ENCODE measurements at places on chromosomes 7 and 10.
A peak's percentile ranks its signal among the peaks of the same experiment; 100 is the strongest.

GRCh38 chr7:119090851-119091250 lies 866.3 kb downstream of the ANKRD7 start:
- DNase-seq: no peak

DNA sequence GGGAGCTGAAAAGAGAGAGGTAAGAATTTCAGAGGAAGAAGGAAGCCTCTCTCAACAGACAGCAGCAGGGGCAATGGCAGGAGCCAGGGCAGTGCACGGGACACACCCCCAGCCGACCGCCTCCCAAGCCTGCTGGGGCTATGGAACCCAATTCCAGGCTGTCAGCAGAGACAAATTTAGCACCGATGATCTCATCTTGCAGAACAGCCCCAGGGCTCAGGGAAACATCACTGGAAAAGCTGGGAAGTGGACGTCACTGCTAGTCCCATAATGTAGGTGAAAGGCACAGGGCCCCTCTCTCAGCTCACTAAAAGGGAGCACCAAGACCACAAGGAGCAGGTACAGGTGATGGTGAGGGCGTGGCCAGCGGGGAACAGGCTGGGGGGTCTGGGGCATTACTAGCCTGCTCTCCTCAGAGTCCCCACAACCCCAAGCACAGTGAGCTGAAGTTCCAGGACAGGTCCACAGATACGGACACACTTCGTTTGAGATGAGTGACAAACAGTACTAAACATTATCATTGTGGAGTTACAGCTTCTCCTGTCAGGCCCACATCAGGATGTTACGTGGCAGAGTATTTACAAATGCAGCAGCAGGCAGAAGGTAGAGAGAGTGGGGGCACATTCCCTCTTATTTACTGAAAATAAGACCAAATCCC lies 103.7 kb downstream of the PLXNA4 start:
- DNase-seq: peak; percentile 77

DNA sequence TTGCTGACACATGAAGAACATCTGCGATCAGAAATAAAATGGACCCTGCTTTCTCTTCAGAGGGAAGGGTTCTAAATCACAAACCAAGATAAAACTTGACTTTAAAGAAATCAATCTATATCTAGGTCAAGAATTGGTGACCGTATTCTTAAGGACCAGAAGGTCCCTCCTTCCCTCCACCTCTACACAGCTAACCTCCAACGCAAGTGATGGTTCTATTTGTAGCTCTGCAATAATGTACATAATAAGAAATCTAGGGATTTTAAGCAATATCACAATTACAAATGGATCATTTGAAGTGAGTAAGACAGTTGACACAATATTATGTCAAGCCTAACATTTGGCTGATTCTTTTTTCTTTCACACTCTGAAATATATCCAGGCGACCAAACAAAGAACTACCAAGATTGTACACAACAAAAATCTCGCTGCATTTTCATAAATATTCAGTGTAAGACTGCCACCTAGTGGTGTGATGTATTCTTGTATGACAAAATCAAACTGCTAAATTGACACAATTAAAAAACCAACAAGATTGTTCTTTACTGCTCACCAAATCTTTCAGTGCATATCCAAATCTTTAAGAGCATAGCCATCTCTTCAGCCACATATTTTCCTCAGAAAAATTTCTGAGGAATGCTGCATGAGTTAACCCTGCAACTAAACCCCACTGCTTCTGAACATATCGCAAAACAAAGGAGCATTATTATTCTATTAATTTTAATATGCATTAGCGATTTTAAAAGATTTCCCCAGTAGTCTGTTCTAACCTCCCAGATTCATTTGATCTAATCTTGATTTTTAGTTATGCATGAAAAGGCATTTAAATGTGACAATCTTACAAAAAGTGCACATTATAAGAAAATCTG lies 44.5 kb downstream of the ICA1 start:
- peak; percentile 62 for DNase-seq

DNA sequence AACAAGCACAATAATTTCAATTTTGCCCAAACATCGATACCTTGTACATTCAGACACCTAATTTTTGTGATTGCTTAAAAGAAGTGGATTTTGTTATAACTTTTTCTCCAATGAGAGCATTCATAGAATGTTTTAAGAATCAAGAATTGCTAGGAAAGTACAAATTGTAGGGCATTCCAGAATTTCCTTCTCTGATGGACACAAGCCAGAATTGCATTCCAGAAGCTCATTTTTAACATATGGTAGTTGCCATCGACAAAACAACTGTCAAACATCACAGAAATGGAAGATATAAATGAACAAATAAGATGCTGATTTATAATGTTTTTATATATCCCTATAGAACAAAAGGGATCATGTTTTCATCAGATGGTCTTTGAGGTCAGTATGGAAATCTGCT lies 258.4 kb upstream of the NPVF start:
- no peak for DNase-seq

DNA sequence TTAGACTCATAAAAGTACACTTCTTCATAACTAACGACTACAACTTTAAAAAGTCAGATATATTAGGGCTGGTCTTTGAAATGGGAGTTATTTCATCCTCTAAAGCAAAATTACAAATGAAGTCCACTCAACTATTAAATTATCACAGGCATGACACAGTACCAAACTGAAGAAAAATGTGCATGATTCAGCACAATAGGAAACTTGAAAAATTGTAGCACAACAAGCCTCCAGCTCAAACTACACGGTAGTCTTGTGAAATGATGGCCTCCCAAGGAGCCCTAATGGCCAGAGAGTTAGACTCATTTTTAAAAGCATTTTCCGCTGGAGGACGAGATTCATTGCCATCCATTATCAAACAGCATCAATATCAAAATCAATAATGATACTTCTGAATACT lies 76.4 kb downstream of the MAGI2 start:
- DNase-seq: peak; percentile 31

GRCh38 chr10:97195706-97196222 lies 10.0 kb upstream of the SLIT1 start:
- no peak for DNase-seq

DNA sequence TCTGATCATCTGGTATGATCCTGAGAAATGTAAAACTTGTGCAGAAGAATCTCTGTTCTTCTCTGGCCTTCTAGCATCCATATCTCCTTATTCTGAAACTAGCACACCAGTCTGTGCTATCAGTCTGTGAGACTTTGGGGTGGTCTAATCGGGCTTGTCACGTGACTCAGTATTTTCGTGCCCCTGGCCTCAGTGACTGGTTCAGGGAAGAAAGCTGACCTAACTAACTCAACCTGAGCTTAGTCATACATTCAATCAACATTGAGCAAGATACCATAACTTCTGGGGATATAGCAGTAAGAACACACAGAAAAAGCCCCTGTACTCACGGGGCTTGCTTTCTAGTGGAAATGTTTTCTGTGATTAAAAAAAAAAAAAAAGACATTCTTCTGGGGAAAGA lies 109.3 kb downstream of the DKK1 start:
- no peak for DNase-seq

GRCh38 chr10:8047452-8048280 lies 6.8 kb upstream of the GATA3 start:
- DNase-seq: no peak

DNA sequence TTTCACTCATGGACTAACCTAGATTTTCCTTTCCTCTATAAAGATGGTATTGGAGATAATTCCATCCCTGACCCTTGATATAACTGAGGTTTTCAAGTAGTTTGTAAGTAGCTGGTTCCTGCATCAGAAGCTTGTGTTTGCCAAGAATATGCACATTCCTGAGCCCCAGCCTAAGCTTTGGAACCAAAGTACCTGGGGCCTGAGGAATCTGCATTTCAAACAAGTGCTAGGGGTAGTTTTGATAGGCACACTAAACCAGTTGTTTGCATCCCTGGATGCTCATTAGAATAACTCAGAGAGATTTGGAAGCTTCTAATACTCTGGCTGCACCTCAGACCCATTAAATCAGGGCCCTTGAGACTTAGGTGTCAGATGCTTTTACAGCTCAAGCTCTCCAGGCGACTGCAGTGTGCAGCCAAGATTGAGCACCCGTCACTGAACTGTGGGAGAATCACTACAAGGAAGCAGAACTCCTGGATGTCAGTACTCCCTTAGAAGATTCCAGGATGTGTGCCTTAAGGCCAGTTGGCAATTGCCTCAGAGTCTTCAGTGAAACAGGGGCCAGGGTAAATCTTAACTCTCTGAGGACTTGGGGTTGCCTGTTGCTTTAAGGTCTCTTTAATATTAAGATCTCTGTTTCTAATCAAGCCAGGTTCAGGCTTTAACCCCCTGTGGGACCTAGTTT lies 565.0 kb downstream of the REEP3 start:
- DNase-seq: no peak

DNA sequence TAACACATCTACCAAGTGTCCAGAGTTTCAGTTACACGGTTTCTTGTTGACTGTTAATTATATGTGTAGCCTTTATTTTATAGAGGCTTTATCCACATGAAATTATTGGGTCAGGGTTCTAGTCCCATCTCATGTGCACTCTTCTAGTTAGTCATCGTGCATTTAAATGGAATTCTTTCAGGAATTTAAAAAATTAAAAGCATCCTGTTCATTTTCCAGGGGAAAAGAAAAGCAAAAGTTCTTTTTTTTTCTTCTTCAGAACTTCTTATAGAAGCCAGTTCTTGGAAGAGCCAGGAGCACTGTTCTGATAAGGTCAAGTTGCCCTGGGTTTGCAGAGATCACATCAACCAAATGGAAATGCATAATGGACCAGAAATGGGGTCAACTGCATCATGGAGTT lies 324.7 kb downstream of the INHBA start:
- peak; percentile 52 for DNase-seq

GRCh38 chr10:6321880-6322279 lies 119.1 kb downstream of the PFKFB3 start:
- peak; percentile 69 for DNase-seq

DNA sequence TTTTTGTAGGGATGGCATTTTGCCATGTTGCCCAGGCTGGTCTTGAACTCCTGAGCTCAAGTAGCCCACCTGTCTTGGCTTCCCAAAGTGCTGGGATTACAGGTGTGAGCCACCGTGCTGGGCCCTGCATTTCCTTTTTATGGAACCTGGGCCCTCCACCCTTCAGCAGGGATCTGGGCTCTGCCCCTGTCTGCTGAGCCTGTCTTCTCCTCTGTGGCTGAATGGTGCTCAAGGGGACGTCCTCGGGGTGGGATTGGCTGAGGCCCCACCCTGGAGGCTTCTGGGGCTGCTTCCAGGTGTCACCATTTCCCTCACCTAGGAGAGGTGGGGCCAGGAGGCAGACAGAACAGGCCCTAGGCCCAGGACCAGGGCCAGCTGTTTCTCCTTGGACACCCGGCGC lies 18.4 kb downstream of the FAM241B start:
- DNase-seq: no peak

GRCh38 chr7:816751-817671 lies 15.3 kb upstream of the SUN1 start:
- DNase-seq: peak; percentile 35

GRCh38 chr7:23285657-23286646 lies 13.2 kb upstream of the MALSU1 start:
- no peak for DNase-seq

DNA sequence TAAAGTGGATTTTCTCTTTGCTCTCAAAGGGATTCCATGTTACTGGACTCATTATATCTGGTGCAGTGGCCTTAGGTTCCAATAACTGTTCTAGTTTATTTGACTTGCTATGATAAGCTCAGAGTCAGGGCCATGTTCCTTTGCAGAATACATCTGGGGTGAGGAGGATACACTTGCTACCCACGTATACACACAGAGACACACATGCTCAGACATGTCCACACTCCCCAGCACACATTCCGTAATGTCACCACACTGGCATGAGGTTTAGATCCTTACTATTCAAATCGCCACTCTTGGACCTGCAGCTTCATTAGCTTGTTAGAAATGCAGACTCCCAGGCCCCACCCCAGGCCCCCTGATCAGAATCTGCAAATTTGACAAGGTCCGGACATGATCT lies 195.3 kb downstream of the BMPER start:
- no peak for DNase-seq

DNA sequence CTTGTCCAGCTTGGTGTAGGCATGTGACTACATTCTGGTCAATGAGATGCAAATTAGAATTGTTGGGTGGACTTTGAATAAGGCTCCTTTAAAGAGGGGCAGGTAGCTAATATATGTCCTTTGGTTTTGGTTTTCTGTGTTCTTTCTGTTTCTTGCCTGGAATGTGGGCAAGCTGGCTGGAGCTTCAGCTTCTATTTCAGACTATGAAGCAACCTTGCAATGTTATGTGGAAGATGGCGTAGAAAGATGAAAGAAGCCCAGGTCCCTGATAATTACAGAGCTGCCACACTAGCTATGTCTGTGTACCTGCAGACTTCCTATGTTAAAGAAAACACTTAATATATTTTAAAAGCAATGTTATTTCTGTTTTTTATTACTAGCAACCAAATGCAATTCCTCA lies 46.2 kb downstream of the NEURL1 start:
- no peak for DNase-seq

- no peak for DNase-seq
Measured at GRCh38 chr10:65234261-65234660, 1691.6 kb upstream of the LRRTM3 start.

DNA sequence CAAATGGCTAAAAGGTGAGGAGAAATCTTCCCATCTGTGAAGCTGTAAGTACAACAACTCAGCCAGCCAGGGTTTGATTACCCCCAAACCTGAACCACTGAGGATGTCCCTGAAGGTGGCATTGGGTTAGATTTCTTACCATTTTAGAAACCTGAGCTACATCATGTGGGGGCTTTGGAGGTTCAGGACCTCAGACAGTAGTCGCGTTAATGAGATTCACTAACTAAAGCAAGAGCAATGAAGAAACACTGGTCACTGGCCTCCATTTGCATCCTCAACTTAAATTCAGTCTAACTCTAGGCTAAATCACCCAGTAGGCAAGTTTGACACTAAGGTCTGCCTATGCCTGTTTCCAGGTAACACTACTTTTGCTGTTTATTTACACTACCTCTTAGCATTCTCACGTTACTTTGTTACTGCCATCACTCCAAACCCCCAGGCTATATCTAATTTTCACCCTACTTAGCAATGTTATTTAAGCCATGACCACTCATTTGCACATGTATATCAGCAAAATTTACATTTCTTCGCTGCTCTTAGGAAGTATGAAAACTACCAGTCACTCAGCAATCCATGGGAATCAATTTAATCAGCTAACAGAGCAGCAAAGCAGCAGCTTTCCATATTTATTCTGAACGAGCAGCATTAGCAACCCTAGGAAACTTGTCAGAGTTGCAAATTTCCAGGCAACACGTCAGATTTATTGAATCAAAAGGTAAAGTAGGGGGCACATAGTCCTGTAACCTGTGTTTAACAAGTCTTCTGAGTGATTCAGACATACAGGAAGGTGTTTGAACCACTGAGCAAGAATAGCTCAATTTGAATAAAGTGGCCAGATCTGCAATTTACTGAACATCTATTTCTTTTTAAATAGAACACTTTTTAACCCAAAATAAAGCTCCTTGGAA lies 788.4 kb upstream of the SORCS1 start:
- no peak for DNase-seq

- DNase-seq: peak; percentile 47
Measured at GRCh38 chr7:29588900-29589696, 25.5 kb downstream of the PRR15 start.

DNA sequence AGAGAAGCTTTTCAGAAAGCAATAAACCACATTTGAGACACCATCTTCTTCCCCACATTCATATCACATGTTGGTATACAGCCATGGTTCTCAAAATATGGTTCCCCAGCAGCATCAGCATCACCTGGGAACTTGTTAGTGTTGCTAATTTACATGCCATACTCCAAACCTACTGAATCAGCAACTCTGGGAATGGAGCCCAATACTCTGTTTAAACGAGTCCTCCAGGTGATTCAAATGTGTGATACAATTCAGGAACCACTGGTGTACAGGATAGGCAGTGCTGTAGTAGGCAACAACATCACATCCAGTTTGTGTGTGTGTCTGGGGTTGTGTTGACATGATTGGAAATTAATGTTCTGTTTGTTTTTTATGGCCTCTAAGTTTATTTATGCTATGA lies 47.7 kb downstream of the ZNF277 start:
- no peak for DNase-seq

Measured in EH (cell line).